ENCODE measurements at places on chromosomes 2 and 18.

DNA sequence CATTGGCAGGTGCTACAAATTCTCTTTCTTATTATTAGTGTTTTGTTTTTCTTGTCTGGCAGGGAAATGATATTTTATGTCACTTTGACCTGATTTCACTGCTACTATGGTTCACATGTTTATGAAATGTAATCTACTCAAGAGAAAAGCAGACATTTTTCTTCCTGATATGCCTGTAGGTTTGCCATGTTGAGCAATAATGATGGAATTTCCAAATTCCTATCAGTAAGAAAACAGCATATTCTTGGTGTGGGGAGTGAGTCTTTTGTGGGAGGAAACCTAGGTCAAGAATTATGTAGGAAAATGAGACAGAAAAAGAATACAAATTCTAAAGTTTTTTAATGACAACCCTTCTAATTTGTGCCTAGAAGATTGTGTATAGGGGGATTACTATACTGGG is 356.4 kb downstream of the SLC4A3 start:
- no peak overlapping the region for H3K27ac ChIP-seq
- H3K4me1 ChIP-seq: no peaks in the 10 kb centered on the region
- H3K36me3 ChIP-seq: no peaks in the 10 kb centered on the region
- DNase-seq: no peak

DNA sequence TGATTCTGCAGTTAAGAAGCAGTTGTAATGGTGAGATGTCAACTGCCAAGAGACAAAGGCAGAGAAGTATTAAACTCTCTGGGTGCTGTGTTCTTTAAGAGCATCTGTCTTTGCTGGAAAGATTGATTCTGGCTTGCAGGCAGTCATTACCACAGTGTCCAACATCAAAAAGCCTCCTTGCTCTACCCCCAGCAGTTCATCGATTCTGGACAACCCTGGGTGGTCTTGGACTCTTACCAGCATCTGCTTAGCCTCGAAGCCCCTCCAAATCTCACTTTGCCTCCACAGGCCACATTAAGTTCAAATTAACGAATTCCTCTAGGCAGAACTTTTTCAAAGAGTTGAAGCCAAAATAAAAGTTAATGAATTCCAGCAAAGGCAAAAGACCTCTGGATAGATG is 1061.4 kb downstream of the TSN start:
- H3K36me3 ChIP-seq: no peaks in the 10 kb centered on the region
- no peak overlapping the region for H3K4me3 ChIP-seq
- H3K4me1 ChIP-seq: no peaks in the 10 kb centered on the region
- DNase-seq: no peak
- no peak overlapping the region for H3K27ac ChIP-seq

- no peaks in the 10 kb centered on the region for H3K27me3 ChIP-seq
- H3K27ac ChIP-seq: no peak overlapping the region
- H3K4me1 ChIP-seq: no peaks in the 10 kb centered on the region
- no peak overlapping the region for H3K4me3 ChIP-seq
These were observed 228.6 kb downstream of the SATB2 start for GRCh38 chr2:199228887-199229819.

DNA sequence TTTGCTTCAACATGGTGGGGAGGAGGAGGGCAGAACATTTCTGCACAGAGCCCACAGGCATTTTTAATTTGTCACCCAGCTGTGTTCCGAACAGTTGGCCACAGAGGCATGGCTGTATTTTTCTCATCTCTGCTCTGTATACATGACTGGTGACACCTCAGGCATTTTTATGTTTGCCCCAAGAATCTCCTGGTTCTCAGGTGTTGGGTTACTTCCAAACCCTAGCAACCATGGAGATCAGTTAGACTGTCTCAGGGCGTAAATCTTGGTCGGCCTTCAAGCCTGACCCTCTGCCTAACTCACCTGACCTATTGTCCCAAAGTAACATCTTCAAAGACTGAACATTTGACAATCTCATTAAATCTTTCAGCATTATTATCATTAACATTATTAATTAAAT is 100.0 kb downstream of the ABCA12 start:
- no peaks in the 10 kb centered on the region for H3K4me1 ChIP-seq
- no peak overlapping the region for H3K27ac ChIP-seq
- H3K36me3 ChIP-seq: no peaks in the 10 kb centered on the region
- DNase-seq: no peak

DNA sequence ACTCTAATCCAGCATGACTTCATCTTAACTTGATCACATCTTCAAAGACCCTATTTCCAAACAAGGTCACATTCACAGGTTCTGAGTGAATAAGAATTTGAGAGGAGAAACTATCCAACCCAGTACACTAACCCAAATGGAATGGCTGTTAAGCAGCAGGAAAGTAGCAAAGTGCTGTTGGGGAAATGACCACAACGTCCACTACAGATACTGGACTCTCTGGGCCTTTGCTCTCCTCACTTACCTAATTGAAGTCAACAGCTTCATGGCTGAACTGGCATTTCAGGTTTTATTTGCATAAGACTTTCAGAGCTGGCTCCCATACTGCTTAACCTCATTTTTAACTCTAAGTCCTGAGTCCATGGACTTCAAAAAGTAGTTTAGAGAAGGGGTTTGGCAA is 38.0 kb upstream of the ACVR2A start:
- no peaks in the 10 kb centered on the region for H3K36me3 ChIP-seq
- no peaks in the 10 kb centered on the region for H3K27me3 ChIP-seq
- DNase-seq: no peak
- no peak overlapping the region for H3K4me3 ChIP-seq

DNA sequence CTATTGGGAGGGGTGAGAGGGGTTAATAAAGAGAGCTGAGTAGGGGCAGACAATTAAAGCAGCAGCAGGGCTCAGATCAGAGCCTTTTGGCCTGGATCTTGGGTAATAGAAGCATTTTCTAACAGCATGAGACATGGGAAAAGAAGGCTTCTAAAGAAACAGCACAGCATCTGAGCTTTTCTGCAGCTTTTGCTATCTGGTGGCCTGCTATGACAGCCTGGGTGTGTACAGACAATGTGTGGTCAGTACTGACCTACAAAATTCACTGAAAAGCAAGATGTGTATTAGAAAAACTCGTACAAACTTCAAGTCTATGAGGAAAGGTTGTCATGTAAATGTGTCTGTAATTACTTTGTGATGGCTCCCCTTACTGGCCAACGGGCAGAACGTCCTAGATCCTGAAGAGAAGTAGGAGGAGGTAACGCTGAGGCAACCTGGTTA is 95.6 kb downstream of the GALNT3 start:
- H3K27ac ChIP-seq: no peak overlapping the region
- no peaks in the 10 kb centered on the region for H3K36me3 ChIP-seq
- H3K4me1 ChIP-seq: no peaks in the 10 kb centered on the region
- H3K4me3 ChIP-seq: no peak overlapping the region
- peak; percentile 36 for DNase-seq

GRCh38 chr2:54042341-54042740 is 71.5 kb upstream of the PSME4 start:
- no peaks in the 10 kb centered on the region for H3K27me3 ChIP-seq
- DNase-seq: no peak
- no peaks in the 10 kb centered on the region for H3K4me1 ChIP-seq
- no peak overlapping the region for H3K27ac ChIP-seq
- H3K36me3 ChIP-seq: no peaks in the 10 kb centered on the region
- no peak overlapping the region for H3K4me3 ChIP-seq

GRCh38 chr2:215793747-215794595 is 219.4 kb downstream of the MREG start:
- no peak overlapping the region for H3K27ac ChIP-seq
- H3K4me1 ChIP-seq: no peaks in the 10 kb centered on the region
- DNase-seq: peak; percentile 44
- no peaks in the 10 kb centered on the region for H3K27me3 ChIP-seq
- no peaks in the 10 kb centered on the region for H3K36me3 ChIP-seq
- H3K4me3 ChIP-seq: no peak overlapping the region

GRCh38 chr2:175854665-175855064 is 147.4 kb downstream of the LNPK start:
- DNase-seq: no peak
- H3K27ac ChIP-seq: no peak overlapping the region
- H3K4me3 ChIP-seq: no peak overlapping the region
- no peaks in the 10 kb centered on the region for H3K27me3 ChIP-seq

GRCh38 chr2:134244086-134244485 is 9.8 kb upstream of the MGAT5 start:
- no peak overlapping the region for H3K27ac ChIP-seq
- H3K36me3 ChIP-seq: no peaks in the 10 kb centered on the region
- no peak for DNase-seq

DNA sequence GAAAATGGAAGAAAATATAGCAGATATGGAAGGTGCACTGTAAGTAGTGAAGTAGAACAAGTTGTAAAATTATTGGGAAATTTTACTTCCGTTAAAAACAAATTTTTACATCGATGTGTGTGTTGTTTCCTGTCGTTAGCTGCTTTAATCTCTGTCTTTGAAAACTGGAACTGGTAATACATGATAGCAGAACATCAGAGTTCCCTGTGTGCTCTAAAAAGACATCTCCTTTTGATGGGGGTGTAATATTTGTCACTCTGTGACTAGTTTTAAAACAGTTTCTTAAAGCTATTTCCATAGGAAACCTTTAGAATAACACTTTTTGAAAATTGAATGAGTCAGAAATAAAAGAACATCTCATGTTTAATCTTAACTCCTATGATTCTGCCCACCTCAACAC is 43.5 kb downstream of the COX7A2L start:
- no peak for DNase-seq
- no peaks in the 10 kb centered on the region for H3K4me1 ChIP-seq
- H3K4me3 ChIP-seq: no peak overlapping the region
- H3K27ac ChIP-seq: no peak overlapping the region
- H3K27me3 ChIP-seq: no peaks in the 10 kb centered on the region

- DNase-seq: no peak
- H3K27ac ChIP-seq: no peak overlapping the region
- no peaks in the 10 kb centered on the region for H3K27me3 ChIP-seq
- no peaks in the 10 kb centered on the region for H3K4me1 ChIP-seq
- no peak overlapping the region for H3K4me3 ChIP-seq
These were observed 213.7 kb downstream of the AGAP1 start for GRCh38 chr2:235707411-235708096.

DNA sequence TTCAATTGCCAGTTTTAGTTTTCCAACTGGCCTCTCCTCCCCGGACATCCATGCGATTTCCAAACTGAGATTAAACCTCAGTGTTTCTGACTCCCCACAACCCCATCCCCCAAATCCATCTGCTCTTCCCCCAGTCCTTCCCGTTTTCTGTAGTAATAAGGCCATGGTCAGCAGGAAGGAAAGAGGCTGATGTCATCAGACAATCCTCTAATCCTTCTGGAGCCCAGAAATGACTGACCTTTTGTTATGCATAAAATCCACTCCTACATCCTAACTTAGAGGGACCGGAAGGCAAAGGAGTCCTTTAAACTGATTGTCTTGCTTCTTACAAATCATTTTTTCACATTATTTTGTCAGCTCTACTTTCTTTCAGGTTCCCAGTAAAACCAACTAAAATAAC is 155.8 kb downstream of the INO80D start:
- no peak for DNase-seq
- H3K27ac ChIP-seq: no peak overlapping the region
- no peak overlapping the region for H3K4me3 ChIP-seq
- no peaks in the 10 kb centered on the region for H3K27me3 ChIP-seq

DNA sequence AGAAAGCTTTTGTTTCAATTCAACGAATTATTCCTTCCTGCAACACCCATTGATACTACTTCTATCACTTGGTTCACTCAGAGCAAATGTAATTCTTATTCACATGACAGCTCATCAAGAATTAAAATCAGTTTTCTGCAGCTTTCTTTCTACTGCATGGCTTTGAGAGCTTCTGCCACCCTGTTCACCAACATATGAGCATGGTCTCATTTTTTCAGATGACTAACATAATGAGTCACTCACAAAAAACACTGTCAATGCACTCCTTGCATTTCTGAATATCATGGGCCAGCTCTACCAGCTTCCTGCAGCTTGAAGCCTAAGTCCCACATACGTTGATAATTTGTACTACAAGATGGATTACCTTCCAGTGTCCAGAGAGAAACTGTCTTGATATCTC is 342.9 kb downstream of the LRATD1 start:
- no peaks in the 10 kb centered on the region for H3K4me1 ChIP-seq
- H3K27me3 ChIP-seq: no peaks in the 10 kb centered on the region
- no peak for DNase-seq
- no peak overlapping the region for H3K27ac ChIP-seq

DNA sequence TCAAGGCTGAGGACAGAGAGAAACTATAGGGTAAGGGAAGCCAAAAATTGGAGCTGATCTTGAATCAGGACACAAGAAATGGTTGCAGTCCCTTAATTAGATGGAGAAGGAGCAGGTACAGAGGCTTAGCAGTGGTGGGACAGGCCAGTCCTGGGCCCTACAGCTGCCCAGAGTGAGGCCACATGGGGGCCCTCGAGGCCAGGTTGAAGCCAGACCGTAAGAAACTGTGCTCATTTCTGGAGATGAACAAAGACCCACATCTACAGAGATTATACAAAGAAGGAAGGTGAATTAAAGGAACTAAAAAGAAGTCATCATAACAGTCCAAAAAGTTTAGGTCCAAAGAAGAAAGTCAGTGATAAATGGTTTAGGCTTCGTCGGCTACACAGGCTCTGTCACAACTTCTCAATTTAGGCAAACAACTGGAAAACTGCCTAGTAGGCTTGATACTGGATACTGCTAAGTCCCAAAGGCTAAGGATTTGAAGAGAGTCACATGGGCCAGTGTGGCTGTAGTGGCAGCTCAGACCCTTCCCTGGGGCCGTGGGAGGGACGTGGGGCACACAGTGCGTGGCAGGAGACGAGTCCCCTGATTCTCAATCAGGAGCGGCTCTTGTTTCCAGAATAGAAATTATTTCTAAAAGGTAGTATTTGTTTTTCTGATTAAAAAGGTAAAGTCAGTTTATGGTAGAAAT is 50.4 kb upstream of the CNGA3 start:
- no peak overlapping the region for H3K27ac ChIP-seq
- no peak for DNase-seq
- peaks cover 4% of the 10 kb centered on the region for H3K4me1 ChIP-seq
- H3K27me3 ChIP-seq: no peaks in the 10 kb centered on the region

GRCh38 chr2:7930800-7931635 is 750.8 kb upstream of the ID2 start:
- no peaks in the 10 kb centered on the region for H3K27me3 ChIP-seq
- no peak overlapping the region for H3K27ac ChIP-seq
- DNase-seq: no peak
- H3K4me1 ChIP-seq: no peaks in the 10 kb centered on the region
- H3K4me3 ChIP-seq: no peak overlapping the region

- no peaks in the 10 kb centered on the region for H3K4me1 ChIP-seq
- H3K27me3 ChIP-seq: no peaks in the 10 kb centered on the region
- DNase-seq: no peak
These were observed 9.9 kb downstream of the EPHA4 start for GRCh38 chr2:221562226-221562625.

- no peaks in the 10 kb centered on the region for H3K36me3 ChIP-seq
- no peaks in the 10 kb centered on the region for H3K4me1 ChIP-seq
- H3K4me3 ChIP-seq: no peak overlapping the region
- no peaks in the 10 kb centered on the region for H3K27me3 ChIP-seq
- H3K27ac ChIP-seq: no peak overlapping the region
- no peak for DNase-seq
These were observed 90.7 kb downstream of the INO80D start for GRCh38 chr2:205995260-205995659.

All from colonic mucosa (tissue), 4 donors.